ENCODE measurements at places on chromosomes 1 and 21. TPM values are rescaled to one million over a fixed set of nuclear protein-coding genes. Genes with fewer than 3 reads are reported as not detected.

DNA sequence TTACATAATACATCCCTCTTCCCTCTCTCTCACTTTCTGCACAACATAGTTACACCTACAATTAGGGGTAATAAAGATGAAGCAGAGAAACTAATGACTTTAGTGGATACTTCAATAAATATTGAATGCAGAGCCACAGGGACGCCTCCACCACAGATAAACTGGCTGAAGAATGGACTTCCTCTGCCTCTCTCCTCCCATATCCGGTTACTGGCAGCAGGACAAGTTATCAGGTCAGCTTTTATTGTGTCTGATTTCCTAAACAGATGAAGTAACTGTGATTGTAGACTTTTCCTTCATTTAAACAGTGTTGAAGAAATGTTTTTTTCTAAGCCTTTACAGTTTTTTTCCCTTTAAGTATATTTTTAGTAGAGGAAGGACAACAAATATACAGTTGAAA is 281.6 kb downstream of the TPR start:
- H3K27ac ChIP-seq = no peak overlapping the region
- H3K4me1 ChIP-seq = no peaks in the 10 kb centered on the region
- no peak overlapping the region for H3K4me3 ChIP-seq
- DNase-seq = no peak
- H3K27me3 ChIP-seq = no peaks in the 10 kb centered on the region
- H3K36me3 ChIP-seq = no peaks in the 10 kb centered on the region

DNA sequence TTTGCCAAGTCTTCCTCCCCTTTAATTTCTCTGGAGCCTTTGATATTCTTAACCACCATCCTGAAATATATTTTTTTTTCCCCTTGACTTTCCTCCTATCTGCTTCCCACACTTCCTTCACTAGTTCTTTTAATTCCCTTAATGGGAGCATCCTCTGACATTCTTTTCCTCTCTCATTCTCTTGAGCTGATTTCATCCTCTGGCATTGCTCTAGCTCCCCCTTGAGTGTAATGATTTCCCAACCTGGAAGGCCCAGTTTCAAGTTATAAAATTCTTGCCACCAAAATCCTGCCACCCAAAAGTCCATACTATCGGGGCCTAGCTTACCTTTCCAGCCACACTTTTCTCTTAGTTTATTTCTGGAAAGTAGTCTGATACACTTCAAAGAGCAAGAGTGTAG is 39.5 kb upstream of the UBE2U start:
- no peaks in the 10 kb centered on the region for H3K27me3 ChIP-seq
- no peak for DNase-seq
- no peak overlapping the region for H3K4me3 ChIP-seq
- H3K27ac ChIP-seq = no peak overlapping the region
- H3K36me3 ChIP-seq = no peaks in the 10 kb centered on the region
- H3K4me1 ChIP-seq = no peaks in the 10 kb centered on the region

GRCh38 chr1:84410328-84411095 is 12.2 kb downstream of the DNASE2B start:
- no peaks in the 10 kb centered on the region for H3K27me3 ChIP-seq
- no peak for DNase-seq
- no peaks in the 10 kb centered on the region for H3K36me3 ChIP-seq
- no peak overlapping the region for H3K4me3 ChIP-seq

GRCh38 chr1:189866606-189867005 is 611.1 kb downstream of the BRINP3 start:
- no peaks in the 10 kb centered on the region for H3K4me1 ChIP-seq
- no peaks in the 10 kb centered on the region for H3K27me3 ChIP-seq
- no peak overlapping the region for H3K27ac ChIP-seq
- no peak overlapping the region for H3K4me3 ChIP-seq

Gene URB1
- 16.6 TPM for polyA plus RNA-seq

Gene THBS3
- 82.9 TPM for polyA plus RNA-seq

DNA sequence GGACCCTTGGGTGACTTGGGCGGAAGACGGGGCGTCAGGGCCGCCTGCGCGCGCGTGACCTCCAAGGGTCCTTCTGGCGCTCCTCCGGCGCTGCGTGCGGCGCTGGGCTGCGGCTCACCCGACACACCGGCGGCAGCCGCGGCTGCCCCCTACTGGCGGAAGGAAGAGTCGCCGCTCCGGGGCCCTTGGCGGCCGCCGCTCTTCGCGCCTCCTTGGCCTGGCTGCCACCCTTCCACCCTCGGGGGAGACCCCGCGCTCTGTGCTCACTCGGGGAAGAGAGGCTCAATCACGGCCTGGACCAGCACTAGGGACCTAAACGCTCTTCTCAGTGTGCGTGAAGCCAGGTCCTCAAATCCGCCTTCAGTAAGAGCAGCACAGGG is 89.7 kb downstream of the DMRTA2 start:
- H3K4me3 ChIP-seq = peak overlapping the region; percentile 58
- DNase-seq = peak; percentile 72
- no peaks in the 10 kb centered on the region for H3K27me3 ChIP-seq
- H3K27ac ChIP-seq = no peak overlapping the region
- no peaks in the 10 kb centered on the region for H3K36me3 ChIP-seq

- H3K4me3 ChIP-seq = no peak overlapping the region
- H3K36me3 ChIP-seq = no peaks in the 10 kb centered on the region
- no peaks in the 10 kb centered on the region for H3K27me3 ChIP-seq
- no peak overlapping the region for H3K27ac ChIP-seq
- no peak for DNase-seq
Observed at GRCh38 chr1:117142200-117142599, 20.7 kb upstream of the TRIM45 start.

Gene NPHP4
- polyA plus RNA-seq = 26.3 TPM

Gene KISS1
- 3.7 TPM for polyA plus RNA-seq

Gene MNDA
- polyA plus RNA-seq = 6.8 TPM
